ENCODE measurements at places on chromosomes 11 and 22.

DNA sequence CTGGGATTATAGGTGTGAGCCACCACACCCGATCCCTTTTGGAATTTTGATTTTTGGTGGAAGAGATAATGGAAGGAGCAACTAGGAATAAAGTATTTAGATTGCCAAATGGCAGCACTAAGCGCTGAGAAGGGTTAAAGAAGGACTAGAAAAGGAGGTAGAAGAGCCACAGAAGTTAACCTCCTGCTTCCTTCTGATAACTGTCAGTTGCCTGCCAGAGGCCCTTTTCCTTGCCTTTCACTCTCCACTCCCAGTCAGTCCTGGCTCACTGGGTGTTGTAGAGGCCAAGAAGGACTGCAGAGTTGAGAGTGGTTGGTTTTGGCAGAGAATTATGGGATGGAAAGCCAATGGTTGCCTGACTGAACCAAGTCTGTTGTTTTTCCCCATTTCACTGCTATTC, 19.3 kb downstream of the ZC3H12C start:
- DNase-seq, result no peak

DNA sequence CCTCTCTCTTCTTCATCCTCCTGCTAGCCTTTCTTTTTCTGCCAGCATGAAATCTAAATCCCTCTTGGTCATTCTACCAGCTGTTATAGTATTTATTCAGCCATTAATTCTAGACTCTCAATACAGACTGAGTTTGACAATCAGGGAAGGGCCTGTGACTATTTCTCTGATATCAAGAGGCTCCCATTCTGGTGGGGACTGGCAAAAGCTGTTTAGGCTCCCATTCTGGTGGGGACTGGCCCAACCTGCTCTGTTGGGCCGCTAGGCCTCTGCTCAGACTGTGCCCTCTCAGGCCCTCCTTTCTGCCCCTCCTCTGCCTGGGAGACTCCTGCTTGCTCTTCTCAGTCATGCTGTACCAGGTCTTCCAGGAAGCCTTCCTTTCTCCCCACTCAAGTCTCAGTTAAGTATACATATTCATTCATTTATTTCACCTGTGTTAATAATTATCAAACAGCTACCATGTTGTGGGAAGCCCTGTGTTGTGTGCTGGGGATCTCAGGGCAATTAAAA, 323.7 kb upstream of the NARS2 start:
- DNase-seq, result no peak

- no peak for DNase-seq
These were observed 2.8 kb downstream of the MAP6 start for GRCh38 chr11:75665990-75666389.

- no peak for DNase-seq
These were observed 39.5 kb downstream of the CHKA start for GRCh38 chr11:68081691-68082090.

DNA sequence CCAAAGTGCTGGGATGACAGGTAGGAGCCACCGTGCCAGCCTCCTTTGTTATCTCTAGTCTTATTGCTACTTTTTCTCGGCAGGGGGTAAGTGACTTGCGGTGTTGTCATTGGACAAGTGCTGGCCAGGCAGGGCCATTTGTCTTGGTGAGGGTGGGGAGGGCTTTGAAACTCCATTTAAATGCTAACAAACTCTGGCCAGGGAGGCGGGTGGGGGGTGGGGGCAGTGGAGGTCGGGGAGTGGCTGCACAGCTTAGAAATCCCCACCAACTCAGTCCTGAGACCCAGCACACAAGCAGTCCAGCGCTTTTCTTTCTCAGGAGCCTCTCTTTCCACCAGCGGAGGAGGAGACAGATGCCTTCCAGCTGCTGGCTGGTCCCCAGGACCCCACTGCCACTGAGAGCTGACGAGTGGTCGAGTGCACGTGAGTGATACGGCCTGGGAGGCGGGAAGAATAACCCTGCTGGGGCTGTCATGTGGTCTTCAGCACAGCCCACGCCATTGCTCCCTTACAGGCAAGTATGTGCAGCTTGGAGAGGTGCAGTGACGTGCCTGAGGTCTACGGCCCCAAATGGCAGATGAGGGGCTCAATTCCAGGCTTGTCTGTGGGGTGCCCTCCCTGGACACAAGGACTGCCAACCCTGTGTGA, 24.2 kb upstream of the OSBPL5 start:
- DNase-seq, result no peak

DNA sequence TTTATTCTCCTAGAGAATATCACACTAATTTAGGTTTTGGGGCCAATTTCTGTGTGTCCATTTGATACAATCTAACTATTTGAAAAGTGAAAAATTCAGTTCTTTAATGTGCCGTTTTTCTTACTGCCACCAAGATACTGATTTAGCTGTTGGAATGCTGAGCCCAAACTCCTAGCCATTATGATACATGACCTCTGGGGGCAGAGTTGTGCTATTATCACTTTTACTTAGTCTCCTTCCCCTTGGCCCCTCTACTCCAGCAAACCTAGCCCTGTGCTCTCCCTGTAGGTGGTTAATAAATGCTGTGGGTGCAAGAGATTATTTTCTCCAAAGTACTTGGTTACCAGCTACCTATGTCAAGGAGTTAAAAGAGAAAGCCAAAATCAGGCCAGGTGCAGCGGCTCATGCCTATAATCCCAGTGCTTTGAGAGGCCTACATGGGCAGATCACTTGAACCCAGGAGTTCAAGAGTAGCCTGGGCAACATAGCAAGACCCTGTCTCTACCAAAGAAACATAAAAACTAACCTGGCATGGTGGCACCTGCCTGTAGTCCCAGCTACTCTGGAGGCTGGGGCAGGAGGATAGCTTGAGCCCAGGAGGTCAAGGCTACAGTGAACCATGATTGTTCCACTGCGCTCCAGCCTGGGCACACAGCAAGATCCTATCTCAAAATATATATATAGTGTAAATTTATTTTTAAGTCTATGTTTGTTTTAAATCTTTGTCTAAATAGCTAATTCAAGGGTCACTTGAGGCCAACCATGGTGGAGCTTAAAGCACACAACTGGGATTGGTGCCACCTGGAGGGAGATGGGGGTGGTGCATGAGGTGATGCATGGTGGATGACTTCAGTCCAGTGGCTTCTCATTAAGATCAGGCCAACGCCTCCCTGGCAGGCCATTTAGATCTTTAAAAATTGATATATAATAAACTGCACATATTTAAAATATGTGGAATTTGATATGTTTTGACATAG, 193.2 kb upstream of the PLET1 start:
- DNase-seq, result peak; percentile 29

- DNase-seq, result peak; percentile 45
These were observed 15.0 kb downstream of the DENND5A start for GRCh38 chr11:9250139-9250582.

GRCh38 chr11:3879216-3879966, 23.9 kb downstream of the STIM1 start:
- no peak for DNase-seq

- DNase-seq, result peak; percentile 26
These were observed at the start of gene ZBTB16 for GRCh38 chr11:114059278-114059983. ZBTB16 (plus strand) TSS chr11:114059711; CDS start chr11:114063301, 3,590 bp downstream.

- no peak for DNase-seq
These were observed 50.4 kb downstream of the TENM4 start for GRCh38 chr11:79390477-79390876.

GRCh38 chr11:88410656-88411055, 73.1 kb upstream of the CTSC start:
- no peak for DNase-seq

DNA sequence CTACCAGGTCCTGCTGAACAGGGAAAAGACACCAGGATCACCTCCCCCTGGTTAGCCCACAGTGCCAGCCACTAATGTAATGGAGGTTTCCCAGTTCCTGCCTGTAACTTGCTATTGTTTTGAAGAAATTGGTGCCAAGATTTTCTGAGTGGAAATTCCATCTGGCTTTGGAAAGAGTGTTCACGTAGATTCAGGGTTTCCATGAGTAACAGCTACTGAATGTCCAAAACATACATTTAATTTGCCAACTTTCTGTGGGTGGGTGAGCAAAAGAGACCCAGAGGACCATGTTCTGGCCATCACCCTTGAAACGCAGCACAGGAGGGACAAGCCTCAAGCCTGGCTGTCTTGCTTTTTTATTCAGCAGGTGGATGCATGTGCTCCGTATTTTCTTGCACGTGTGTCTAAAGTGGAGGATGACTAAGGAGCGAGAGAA, 8.8 kb upstream of the DKK3 start:
- DNase-seq, result no peak

DNA sequence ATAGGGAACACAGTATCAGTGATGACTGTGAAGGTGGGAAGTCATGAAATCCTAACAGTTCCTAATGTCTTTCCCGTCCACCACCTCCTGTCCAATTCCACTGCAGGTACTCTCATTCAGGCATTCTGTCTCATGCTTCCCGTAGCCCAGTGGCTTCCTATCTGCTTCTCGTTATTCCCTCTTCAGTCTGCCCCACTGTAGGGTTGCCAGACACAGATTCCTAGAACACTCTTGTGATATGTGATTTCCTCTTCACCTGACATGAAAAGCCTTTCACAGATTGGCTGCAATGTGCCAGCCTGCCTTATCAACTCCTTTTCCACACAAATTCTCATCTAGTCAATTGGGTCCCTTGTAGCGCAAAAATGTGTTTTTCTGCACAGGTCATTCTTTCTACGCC, 49.0 kb downstream of the C2CD3 start:
- DNase-seq, result no peak

GRCh38 chr22:25114369-25115362, 85.0 kb upstream of the CRYBB3 start:
- DNase-seq, result no peak

DNA sequence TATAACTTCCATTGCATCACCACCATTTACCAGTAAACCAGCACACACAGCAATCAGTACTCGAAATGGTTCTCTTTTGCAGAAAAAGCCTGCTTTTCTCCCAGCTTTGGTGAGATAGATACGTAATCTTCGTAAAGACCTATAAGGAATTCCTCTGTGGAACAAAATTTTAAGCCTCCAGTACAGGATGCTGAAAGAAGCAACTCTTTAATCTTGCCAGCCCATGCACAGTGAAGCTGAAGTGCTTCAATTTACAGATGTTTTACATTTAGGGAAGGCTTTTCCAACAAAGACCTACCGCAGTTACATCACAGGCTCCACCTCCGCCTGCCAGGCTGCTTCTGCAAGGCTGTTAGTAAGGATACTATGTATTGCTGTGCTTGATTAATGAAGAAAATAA, 1.9 kb downstream of the ELMOD1 start:
- no peak for DNase-seq

DNA sequence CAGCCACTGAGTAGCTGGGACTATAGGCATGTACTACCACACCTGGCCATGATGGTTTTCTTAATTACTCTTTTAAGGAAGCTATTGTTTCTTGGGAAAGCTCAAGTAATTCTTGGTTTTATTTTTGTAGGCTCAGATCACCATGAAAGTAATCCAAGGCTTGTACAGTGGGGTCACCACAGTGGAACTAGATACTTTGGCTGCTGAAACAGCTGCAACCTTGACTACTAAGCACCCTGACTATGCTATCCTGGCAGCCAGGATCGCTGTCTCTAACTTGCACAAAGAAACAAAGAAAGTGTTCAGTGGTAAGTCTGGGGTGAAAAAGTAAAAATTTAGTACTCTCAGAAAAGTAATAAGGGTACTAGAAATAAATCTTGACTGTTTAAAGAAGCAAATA, 11.3 kb downstream of the RRM1 start:
- no peak for DNase-seq

DNA sequence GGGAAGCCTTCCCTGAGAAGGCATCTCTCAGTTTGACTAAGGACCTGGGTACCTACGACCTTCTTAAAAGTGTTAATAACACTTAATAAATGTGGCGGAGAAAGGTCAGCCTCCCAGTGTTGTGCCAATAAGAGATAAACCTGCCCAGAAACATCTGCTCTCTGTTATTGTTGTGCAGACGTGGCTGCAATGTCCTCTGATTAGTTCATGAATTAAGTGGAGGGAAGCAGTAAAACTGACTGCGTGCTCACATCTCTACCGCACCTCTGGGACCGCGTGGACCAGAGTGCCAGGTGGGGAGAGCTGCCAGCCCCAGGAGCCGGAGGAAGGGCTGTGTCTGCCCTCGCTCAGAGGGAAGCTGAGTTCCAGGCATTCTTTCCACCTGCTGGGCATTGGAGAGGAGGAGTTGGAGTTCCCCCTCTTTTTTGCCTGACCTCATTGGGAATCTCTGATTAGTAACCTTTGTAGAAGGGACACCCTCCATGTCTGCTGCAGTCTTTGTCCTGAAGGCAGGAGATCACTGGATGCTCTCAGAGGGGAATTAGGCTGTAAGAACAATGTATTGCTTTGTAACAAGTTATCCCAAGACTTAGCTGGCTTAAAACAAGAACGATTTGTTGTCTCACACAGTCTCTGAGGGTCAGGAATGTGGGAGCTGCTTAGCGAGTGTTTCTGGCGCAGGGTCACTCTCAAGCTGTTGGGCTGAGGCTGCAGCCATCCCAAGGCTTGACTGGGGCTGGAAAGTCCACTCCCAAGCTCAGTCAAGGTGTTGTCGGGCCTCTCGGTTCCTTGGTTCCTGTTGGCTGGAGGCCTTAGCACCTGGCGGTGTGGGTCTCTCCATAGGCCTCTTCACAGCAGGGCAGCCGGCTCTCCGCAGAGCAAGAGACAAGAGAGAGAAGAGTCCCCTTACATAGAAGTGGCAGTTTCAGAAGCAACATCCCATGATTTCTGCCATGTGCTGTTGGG, 247.6 kb upstream of the TBCEL start:
- DNase-seq, result no peak

GRCh38 chr11:47768101-47768612, 1.0 kb upstream of the FNBP4 start:
- DNase-seq, result no peak

DNA sequence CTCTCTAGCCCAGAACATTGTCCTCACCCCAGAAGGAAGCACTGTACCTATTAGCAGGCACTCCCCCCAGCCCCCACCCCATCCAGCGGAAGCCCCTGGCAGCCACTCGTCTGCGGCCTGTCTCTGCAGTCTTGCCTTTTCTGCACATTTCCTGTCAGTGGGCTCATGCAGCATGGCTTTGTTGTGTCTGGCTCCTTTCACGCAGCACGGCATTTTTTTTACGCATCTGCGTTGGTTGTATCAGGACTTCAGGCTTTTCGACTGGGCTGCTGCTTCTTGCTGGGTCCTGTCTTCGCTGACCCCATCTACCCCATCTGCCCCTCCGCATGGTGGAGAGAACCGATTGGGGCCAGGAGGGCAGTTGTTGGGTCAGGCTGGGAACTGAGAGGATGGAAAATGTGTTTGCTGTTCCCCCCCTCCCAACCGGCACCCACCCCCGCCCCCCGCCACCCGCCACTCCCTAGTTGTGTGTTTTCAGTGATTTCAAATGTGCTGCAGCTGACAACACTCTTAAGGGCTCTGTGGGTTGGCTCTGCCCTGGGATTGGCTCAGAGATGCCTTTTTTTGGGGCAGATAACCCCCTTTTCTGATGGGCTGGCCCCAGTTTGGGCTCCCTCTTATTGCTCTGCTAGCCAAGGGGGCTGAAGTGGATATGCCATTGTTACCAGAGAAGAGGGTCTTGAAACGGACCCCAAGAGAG, 110.0 kb downstream of the KIAA1671 start:
- peak; percentile 84 for DNase-seq

Measured in T-helper 2 cell (primary cell).